ENCODE measurements at places on chromosomes 12 and 14.

GRCh38 chr12:67633708-67634107 lies 14.8 kb upstream of the DYRK2 start:
- DNase-seq = no peak

DNA sequence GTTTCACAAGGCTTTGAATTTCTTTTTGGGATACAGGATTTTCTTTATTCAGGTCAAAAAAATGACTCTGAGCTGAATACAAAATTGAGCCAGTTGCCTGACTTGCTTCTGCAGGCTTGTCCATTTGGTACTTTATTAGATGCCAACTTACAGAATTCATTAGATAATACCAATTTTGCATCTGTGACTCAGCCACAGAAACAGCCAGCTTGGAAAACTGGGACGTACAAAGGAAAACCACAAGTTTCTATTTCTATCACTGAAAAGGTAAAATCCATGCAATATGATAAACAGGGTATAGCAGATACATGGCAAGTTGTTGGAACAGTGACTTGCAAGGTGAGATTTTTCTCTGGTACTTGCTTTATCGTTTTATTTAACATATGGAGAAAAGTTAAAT lies 5.8 kb downstream of the AP5M1 start:
- DNase-seq = no peak

GRCh38 chr12:24011927-24012507 lies 62.5 kb upstream of the SOX5 start:
- DNase-seq = no peak

- peak; percentile 73 for DNase-seq
These were observed at the start of gene ADSS1 for GRCh38 chr14:104723651-104724406. TSS of gene ADSS1 (plus strand) at chr14:104724229. CDS start at chr14:104724271, 42 bp downstream.

DNA sequence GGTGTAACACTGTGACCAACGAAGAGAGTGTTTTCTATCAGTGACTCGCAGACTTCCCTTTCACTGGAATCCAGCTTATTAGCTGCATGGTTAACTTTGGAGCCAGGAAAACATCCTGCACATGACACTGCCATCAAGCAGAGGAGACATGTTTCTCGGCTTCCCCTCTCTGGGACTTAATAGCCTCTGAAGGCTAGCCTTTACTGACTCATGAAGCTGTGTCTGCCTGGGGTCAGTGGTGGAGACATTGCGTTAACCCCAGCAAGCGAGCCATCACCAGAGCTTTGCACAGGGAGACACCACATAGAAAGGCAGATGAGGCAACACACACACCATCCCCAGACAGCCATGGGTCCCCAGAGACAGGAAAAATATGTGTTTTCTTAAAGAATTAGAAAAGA lies 126.9 kb upstream of the PRICKLE1 start:
- no peak for DNase-seq

GRCh38 chr12:81722004-81722403 lies 37.1 kb downstream of the PPFIA2 start:
- DNase-seq = no peak

- DNase-seq = no peak
These were observed 25.1 kb downstream of the RASSF8 start for GRCh38 chr12:25983625-25984024.

GRCh38 chr14:79118291-79118690 lies 948.1 kb downstream of the NRXN3 start:
- DNase-seq = no peak

DNA sequence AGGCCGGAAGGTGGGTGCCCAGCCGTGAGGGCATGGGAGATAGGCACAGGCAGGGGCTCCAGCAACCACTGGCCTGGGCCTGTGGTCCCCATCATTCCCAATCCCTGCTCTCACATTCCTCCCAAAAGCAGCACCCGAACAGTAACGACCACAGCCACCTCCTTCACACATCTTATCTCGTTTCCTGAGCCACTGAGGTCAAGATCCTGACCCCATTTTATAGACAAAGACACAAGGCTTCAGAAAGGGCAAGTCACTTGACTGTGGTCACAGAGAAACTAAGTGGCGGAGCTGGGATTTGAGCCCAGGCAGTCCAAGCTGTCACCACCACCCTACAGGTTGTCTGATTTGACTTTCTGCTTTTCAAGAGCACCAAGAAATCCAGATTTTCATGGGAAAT lies 38.9 kb downstream of the DTX1 start:
- no peak for DNase-seq

DNA sequence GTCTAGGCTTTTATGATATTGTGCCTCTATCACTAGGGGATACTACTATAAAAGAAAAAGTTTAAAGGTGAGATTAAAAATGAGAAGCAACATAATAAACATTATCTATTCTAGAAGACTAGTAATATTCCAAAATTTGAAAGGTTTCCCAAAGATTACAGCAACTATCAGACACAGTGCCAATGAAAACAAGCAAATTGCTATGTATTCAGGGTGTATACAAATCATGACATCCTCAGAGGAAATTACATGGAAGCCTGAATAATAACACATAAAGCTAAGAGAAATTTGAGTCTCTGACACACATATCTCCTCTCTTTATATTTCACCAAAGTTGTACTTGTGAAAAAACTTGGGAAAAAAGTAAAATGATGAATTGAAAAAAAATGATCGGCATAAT lies 327.0 kb downstream of the SEC23A start:
- DNase-seq = no peak

GRCh38 chr12:73361864-73362230 lies 1089.7 kb downstream of the TRHDE start:
- DNase-seq = no peak

DNA sequence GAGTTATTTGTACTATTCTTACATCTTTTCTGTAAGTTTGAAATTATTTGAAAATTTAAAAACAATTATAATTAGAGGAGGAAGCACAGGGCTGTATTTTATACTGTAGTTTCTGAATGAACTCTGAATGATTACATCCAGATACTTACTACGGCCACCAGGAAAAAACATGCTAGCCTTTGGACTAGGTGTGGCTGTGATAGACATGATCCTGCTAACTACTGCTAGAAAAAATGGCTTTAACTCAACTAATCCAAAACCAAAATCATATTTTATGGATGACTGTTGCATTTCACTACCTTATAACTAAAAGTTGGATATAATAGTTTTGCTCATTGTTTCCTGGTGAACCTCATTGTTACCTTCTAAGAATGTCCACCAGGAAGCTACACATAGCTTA lies 15.1 kb upstream of the SLC25A3 start:
- DNase-seq = no peak

- DNase-seq = no peak
These were observed 786.8 kb downstream of the TMTC2 start for GRCh38 chr12:83473408-83474095.

- no peak for DNase-seq
These were observed 55.4 kb downstream of the SCAF11 start for GRCh38 chr12:45934956-45935355.

DNA sequence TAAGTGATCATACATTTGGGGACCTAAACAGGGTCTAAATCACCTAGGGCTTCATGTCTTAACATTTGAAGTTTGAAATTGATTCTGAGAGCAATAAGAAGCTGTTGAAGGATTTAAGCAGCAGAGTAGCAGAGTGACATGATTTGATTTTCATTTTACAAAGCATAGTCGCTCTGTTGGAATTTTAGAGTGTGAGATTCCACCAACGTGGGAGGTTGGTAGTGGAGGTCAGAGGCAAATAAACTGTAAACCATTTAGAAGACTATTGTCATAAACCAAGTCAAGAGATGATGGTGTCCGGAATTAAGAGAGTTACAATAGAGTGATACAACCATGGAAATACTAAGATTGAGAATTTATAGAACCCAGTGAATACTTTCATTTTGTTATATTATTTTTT lies 52.7 kb upstream of the ZDHHC17 start:
- no peak for DNase-seq

DNA sequence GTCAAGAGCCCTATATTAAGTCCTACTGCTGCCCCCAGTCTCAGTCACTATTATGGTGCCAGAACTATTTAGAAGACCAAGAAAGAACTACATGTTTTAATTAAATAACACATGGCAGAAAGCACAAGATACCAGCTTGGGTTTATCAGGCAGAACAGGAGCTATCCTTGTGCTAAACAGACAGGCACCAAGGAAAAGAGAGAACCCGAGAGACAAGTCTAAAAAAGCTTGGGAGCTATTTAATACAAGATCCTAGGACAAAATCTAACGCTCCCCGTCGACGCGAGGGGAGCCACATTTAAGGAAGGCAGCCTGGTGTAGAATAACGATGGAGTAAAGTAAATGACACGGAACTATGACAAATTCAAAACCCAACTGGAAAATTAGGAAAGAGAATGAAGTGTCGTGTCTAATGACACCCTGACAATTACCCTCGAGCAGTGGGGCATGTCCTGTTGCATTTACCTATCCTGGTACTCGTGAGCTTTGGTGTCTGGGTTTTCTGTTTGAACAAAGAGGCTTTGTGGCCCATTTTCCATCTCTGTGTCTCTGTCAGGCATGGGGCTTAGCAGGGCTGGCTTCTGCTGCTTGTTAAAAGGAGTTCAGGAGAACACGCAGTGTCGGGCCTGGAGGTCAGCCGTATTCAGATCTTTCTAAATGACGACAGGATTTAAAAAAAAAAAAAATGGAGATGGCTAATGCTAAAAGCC lies 140.6 kb downstream of the ETNK1 start:
- DNase-seq = no peak

DNA sequence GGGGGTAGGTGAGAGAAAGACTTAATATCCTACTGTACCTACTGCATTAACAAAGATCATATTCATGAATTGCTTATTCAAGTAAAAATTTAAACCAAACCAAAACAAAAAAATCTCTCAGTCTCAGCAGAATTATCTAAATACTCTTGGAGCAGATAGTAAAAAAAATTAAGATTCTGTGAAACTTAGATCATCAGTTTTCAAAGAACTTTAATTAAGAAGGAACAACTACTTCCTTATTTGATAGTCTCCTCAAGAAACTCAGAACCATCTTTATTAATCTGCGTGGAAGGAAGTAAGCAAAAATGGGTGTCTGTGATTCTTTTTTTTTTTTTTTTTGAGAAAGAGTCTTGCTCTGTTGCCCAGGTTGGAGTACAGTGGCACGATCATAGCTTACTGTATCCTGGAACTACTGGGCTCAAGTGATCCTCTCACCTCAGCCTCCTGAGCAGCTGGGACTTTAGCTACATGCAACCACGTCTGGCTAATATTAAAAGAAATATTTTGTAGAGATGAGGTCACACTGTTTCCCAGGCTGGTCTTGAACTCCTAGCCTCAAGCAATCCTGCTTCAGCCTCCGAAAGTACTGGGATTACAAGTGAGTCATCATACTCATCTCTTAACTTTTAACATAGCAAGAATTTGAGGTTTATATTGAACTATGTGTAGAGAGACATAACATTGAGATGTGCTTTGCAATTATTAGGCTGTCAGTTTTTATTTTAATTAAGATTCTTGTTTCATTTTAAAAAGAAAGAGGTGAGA lies 37.4 kb downstream of the GAS2L3 start:
- no peak for DNase-seq

DNA sequence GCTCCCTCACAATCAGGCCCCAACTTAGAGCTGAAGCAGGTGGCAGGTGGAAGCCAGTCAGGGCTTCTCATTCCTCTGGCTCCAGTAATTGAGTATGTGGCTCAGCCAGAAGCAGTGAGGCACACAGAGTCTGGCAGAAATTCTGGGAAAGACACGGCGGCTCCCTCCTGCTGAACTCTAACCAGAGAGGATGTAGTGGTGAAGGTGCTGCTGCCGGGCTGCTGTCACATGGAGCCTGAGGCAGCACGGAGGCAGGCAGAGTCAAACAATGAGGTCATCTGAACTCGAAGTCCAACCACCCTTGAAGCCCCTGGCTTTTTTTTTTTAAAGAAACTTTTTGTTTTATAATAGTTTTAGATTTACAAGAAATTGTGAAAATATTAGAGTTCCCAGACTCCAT lies 33.4 kb upstream of the SMOC1 start:
- DNase-seq = no peak

DNA sequence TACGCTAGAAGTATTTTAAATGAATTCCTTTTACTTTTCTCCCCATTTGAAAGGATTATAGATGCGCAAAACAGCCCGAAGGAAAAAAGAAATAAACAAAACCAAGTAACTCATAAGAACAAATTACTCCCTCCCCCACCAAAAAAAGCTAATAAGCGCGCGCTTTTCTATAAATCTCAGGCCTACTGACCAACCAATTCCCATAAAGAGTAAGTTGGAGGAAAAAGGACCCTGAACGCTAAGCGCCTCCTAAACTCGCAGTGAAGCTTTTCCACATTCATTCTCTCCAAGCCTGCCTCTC lies 588 bp downstream of the MBIP start:
- no peak for DNase-seq

DNA sequence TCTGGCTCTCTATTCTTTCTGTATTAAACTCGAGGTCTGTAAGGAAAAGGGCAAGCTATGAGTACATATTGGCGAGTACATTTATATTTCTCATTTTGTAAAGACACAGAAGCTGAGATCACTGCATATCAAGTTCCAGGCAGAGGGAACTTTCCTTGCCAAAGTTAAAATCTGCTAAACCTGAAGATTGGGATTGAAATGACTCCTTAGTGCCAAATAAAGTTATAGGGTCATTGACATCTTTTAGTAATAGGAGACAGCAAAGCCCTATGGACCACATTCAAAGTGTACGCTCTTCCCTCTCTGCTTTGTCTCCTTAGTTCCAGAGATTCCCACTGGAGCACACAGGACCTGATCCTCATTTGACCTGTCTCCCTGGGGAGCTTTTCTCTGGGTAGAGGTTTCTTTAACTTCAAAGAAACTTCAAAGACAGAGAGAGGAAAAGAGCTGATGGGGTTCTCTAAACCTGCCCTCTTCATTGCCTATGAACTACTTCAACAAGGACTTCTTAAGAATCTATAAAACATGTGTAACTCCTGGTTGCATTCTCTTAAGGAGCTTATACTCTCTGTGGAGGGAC lies 42.6 kb upstream of the PTPRR start:
- DNase-seq = no peak

GRCh38 chr12:27732281-27732680 lies 21.6 kb downstream of the MRPS35 start:
- DNase-seq = peak; percentile 40

GRCh38 chr14:51939226-51939625 lies 50.1 kb upstream of the RTRAF start:
- no peak for DNase-seq

- no peak for DNase-seq
These were observed 273.7 kb downstream of the DAD1 start for GRCh38 chr14:22315336-22315735.

- no peak for DNase-seq
These were observed 942 bp downstream of the ZC2HC1C start for GRCh38 chr14:75070383-75070782.

DNA sequence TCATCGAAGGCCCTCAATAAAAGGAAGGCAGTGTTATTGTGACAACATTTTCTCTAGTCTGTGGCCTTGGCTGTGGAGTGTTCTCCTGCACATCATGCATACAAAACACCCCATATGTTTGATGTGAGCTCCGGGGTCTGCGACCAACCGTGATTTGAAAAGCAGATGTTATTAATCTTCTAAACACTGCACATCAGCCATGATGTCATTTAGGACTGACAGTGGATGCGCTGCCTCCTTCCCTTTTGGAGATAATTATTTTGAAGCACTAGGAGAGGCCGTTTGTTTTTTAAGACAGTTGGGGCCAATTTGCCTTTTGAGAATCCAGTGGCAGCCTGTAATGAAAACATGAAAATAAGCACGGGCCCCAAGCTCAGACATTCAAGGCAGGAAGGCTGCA lies 1041.6 kb downstream of the BCL11B start:
- no peak for DNase-seq

GRCh38 chr12:87201598-87201997 lies 827.6 kb downstream of the C12orf50 start:
- no peak for DNase-seq
